ENCODE measurements at places on chromosomes 6 and 20.

- DNase-seq: no peak
Measured at GRCh38 chr6:28139860-28140543, 1.7 kb upstream of the ZKSCAN8 start.

GRCh38 chr6:105680131-105680530 lies 277.2 kb upstream of the PREP start:
- no peak for DNase-seq

GRCh38 chr6:140921366-140922226 lies 1211.1 kb upstream of the GJE1 start:
- no peak for DNase-seq

DNA sequence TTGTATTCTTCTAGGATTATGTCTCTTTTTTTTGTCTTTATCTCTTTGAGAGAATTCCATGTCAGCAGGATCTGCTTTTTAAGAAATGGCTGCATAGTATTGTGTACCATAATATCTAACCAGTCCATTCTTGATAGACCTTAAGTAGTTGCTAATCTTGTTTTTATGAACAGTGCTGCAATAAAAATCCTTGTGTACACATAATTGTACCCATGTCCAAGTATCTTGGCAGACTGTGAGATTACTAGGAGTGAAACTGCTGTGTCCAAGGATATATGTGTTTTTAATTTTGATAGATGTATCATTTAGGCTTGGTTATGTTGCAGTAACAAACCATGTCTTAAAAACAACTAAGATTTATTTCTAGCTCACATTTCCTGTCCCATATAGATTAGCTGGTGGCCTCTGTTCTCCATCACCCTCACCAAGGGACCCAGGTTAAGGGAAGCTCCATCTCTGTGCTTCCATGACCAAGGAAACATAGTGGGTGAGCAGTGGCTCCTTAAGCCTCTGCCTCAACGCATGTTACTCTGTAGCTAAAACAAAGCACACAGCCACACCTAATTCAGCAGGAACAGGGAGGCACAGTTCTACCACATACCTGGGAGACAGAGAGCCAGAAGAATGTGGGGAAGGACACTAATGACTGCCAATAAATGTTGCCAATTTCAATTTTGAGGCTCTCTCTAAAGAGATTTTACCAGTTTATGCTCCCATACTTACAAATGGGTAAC lies 12.1 kb upstream of the SUMO4 start:
- DNase-seq: no peak

DNA sequence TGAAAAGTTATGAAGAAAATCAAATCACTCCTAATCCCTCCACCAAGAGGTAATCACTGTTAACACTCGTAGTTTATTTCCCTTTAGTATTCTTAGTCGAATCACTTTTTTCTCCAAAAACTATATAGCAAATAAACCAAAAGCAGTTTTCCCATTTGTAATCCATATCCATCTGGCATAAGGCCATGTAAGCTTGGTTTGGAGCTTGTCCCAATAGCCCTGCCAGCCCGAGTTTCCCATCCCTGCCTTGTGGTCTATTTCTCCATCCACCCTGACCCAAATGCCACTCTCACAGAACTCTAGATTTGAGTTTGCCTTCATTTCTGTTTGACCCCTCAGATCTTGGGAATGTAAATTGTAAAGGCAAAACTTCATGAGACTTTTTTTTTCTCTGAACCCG lies 71.8 kb upstream of the DSP start:
- DNase-seq: no peak

DNA sequence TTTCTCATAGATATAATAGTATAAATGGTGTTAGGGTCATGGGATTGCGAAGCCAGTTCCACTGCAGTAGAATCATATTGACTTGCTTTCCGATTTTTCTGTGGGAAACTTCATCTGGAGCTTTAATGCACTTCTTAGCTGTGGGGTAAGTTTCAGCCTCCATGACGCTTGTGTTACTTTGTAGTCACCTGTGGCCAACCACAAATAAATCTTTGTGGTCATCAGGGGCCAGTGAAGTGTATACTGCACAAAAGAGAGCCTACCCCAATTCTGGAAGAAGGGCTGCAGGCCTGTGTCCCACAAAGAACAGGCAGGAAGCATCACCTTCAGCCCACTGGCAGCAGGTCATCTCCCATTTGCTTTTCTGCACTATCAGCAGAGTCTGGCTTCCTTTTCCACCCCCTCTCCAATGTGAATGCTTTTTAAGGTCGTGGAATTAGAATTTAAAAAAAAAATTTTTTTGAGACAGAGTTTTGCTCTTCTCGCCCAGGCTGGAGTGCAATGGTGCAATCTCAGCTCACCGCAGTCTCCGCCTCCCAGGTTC lies 32.0 kb downstream of the MTHFD1L start:
- DNase-seq: no peak

DNA sequence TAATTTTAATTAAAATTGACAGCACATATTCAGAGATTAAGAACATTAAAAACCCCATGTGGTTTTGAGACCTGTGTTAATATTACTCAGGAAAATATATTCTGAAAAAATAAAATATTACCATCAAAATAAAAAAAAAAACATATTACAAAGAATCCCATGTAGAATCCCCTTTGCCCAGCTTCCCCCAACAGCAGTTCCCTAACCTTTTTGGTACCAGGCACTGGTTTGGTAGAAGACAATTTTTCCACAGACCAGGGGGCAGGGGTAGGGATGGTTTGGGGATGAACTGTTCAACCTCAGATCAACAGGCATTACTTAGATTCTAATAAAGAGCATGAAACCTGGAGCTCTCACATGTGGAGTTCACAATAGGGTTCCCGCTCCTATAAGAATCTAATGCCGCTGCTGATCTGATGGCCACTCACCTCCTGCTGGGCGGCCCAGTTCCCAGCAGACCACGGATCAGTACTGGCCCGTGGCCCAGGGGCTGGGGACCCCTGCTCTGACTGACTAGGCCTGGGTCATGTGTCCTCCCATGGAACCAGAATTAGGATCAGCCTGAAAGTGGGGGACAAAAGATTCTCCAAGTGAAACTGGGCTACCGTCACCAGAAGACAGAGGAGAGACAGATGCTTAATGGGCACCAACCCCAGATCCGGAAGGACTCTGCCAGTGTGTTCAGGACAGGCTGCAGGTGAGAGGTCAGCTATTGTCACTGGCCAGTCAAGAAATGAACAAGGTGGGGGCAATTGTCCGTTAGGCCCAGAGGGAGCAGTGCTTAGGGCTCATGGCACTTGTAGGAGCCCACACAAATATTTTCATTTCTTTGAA lies 235.5 kb downstream of the PREX1 start:
- no peak for DNase-seq

- DNase-seq: no peak
Measured at GRCh38 chr6:75498862-75499261, 5.3 kb upstream of the FILIP1 start.

GRCh38 chr6:38479331-38479730 lies 160.4 kb downstream of the BTBD9 start:
- no peak for DNase-seq

DNA sequence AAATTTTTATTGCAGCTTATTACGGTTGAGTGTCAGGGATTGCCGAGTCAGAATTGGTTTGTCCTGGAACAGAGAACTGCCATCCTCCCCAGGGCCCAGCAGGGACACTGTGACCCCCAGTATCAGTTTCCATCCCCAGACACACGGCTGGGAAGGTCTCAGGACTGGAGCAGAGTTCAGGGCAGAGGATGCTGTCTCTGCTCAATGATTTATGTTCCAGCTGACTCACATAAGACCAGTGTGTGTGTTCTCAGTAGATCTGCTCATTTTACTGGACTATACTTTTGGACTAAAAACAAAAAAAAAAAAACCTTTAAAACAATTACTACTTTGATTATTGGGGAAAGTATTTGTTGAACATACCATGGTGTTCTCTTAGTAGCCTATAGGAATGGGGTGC lies 44.2 kb downstream of the FNDC1 start:
- no peak for DNase-seq

DNA sequence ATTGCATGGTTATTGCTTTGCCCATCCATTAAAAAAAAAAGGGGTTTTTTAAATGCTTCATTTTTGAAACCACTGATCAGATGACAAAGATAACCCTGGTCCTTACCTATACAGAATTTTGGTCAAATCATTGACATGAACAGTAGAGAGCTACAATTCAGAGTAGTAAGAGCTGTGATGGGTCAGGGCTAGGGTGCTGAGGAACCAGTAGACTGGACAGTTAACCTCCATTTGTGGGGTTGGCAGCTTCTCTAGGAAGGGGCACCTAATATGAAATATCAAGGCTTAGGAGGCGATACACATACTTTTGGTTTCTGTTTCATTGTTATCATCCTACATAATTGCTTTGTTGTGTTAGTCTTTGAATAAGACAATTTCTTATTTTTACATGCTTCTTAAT lies 55.1 kb downstream of the ORC3 start:
- no peak for DNase-seq

- DNase-seq: no peak
Measured at GRCh38 chr6:13384966-13385365, 56.6 kb upstream of the TBC1D7 start.

- DNase-seq: no peak
Measured at GRCh38 chr20:24305371-24305770, 164.1 kb upstream of the SYNDIG1 start.

DNA sequence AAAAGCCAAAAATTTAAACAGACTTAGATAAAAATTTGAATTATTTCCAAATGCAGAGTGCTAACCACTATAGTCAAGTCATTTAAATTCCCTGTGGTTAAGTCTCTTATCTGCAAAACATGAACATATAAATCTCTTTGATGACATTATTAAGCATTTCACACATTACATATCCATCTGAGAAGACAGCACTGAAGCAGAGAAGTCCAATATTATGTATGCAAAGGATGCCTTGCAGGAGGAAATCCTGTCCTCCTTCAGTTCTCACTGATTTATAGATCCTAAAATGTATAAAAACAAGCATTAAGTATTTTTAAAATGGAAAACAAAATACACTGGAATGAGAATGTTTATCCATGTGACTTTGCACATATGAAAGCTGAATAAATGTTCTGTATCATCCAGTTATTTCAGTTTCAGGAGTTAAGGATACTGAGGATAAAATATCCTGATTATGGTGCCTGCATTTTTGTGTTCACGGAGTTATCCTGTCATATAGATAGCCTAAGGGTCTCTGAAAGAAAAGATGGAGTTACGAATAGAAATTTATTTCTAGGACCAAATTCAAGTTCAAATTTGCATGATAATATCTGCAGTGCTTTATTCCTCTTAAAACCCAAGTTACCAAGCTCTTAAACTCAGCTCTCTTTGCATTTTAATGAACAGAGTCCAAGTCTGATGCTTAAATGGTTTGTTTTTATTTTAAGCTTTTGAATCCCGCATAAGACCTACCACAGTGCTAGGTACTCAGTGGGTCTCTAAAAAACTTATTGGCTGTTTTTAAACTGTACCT lies 145.4 kb downstream of the PRKN start:
- DNase-seq: no peak

GRCh38 chr6:90490030-90490716 lies 96.7 kb downstream of the MAP3K7 start:
- DNase-seq: no peak

DNA sequence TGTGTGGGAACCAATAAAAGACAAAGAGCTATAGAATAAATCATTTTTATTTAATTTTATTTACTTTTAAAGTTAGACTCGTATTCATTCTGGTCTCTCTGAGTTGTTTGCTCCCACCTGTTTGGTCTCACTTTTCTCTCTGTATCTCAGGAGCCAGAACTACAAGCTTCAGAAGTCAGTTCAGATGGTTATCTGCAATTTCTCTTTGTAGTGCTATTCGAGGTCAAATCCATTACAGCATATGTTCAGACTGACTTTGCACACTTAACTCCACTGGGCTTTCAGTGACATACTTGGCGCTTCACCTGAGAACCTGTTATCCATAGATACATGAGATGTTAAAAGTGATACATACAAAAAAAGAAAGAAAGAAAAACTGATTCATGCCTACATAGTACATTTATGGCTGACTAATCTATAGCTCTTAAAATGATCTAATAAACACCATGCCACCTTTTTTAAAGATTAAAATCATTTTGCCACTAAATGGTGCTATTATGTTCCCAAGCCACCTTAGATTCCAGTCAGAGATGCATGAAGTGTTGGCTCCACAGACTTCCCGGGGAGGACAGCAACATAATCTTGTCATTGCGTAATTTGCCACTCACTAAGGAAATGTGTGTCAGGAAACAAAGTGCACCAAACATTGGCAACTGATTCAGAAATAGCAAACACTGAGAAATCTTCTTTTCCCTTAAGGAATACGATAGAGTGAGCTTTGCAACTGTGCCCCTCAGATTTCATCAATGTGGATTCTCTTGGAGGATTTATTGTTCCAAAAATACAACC lies 396.7 kb downstream of the HACE1 start:
- no peak for DNase-seq

GRCh38 chr20:22861231-22861980 lies 173.7 kb upstream of the SSTR4 start:
- DNase-seq: no peak

GRCh38 chr6:111573131-111573883 lies 32.4 kb downstream of the TRAF3IP2 start:
- no peak for DNase-seq

- DNase-seq: no peak
Measured at GRCh38 chr6:75349262-75349984, 64.8 kb upstream of the TMEM30A start.

- DNase-seq: no peak
Measured at GRCh38 chr20:37395921-37396415, 50.0 kb downstream of the SRC start.

- no peak for DNase-seq
Measured at GRCh38 chr6:73782911-73783310, 86.9 kb downstream of the CD109 start.

DNA sequence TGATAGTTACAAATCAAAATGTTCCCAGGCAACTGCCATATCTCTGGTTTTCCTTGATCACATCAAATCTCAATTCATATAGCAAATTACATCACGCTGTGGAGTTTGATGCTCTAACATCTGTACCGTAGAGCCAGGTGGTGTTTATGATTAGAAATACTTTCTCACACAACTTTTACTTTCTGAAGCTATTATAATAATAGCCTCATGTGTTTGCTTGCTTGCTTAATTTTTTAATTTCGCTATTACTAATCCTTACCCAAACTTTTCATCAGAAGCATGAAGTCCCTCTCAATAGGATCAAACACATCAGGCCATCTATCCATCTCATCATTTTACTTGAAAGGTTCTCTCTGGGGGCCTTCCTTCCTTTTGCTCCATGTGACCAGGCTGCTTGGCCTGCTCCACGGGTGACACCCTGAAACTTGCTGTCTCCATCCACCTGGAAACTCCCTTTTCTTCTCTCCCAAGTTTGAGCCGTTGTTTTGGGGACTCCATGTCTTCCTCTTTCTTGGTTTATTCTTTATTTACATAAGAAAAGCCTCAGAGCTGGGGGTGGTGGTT lies 75.4 kb downstream of the ADAT2 start:
- DNase-seq: no peak
